ENCODE measurements at places on chromosomes 11 and 22.

DNA sequence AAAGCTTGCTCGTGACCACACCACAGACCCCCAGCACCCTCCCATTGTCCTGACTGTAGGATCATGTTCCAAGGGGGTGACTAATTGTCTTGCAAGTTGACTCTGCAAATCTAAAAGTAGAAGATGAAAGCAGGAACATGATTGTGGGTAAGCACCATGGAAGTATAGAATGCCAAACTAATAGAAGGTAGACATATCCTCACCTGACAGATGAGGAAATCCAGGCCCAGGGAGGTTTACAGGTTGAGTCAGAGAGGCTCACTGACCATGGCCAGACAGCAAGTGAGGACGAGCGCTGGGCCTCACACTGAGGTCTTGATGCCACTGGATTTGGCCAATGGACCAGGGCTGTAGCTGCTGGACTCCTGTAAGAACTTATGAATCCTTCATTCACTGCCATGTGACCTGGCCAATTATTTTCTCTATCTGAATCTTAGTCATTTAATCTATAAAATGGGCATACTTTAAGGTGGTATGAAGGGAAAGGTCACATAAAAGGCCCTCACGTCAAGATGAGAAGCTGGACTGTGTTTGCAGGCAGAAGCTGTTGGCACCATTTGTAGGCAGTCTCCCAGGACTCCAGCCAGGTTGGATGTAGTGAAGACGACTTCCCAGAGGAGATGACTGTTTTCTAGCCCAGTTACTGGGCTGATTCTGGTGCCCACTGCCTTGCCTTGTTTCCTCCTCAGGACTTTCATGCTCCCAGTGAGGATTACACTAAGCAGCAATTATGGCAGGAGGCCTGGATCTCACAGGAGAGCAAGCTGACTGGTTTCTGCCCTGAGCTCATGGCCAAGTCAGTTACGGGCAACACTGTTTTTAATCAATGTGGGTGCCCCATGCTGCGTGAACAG, 54.6 kb downstream of the GAB4 start:
- no peak for DNase-seq

DNA sequence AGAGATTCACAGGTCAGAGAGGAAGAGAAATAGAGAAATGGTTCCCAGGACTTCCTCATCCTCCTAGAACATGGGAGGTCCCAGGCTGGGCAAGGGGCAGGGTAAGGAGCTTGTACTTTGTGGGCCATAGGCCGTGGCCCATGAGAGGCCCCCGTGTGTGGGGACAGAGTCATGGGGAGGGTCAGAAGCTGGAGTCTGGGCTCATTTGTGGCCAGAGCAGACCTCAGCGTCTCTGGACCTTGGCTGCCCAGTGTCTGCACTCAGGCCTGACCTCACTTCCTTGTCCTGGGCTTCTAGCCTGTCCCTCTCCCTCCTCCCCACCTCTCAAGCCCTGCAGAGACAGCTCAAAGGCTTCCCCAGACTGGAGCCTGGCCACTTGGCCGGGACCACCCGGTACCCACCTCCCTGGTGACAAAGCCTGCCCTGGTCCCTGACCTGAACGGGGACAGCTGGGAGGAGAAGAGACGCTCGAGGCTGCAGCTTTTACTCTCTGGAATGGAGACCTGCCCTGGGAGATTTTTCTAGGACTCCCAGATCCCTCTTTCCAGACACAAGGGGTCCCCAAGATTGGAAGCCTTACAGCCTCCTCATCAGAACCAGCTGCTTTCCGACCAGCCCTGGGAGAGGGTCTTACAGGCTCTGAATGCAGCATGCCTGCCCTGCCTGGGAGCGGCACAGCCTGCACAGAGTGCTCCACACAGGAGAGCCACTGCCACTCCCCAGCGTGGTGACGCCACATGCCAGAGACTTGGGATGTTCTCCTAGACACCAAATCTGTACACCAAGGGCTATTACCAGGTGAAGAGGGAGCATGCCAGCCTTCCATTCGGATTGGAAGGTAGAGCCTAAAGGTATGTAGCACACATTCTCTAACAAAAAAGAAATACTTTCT, 569.0 kb upstream of the B3GAT1 start:
- DNase-seq, result no peak

GRCh38 chr11:133747409-133747808, 97.9 kb downstream of the SPATA19 start:
- no peak for DNase-seq

- no peak for DNase-seq
Measured at GRCh38 chr11:108912581-108912980, 247.7 kb downstream of the DDX10 start.

GRCh38 chr11:63917692-63918506, 935 bp upstream of the RCOR2 start:
- no peak for DNase-seq

DNA sequence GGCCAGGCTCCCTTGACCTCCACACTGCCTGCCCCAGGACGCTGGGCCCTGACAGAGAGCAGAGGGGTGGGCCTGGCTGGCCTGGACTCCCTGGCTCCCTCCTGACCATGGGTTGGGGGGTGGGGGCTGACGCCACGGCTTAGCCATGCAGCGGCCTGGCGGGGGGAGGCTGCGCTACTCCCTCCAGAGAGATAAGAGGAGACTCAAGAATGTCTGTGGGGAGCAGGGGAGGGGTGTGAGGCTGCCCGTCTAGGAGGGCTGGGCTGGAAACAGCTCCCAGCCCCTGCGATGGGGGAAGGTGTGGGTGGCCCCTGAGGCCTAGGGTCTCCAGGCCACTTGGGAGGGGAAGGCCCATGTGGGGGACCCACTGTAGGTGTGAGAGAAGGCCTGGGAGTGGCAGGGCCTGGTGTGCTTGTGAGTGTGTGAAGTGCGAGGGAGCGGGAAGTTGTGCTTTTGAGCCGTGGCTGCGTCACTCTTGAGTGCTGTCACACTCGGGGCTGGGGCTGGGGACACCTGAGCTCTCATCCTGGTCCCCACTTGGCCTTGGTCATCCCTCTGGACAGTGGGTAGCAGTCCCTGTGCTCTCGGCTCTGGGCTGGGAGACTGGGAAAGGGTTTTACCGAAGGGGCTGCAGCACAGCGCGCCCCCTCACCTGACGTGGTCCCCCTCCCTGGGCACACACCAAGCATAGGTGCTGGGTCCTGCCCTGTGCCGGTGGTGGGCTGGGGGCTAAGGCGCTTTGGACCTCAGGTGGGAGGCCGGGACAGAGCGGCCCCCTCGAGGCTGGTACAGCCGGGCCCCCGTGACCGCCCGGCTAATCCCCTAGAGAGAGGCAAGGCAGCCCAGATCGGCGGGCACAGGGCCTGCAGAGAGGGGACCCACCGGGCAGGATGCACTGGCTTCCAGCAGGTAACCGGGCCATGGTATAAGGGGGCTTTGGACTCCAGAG, 2.4 kb downstream of the MYRF start:
- DNase-seq, result no peak

GRCh38 chr22:33735978-33736377, 184.3 kb downstream of the LARGE1 start:
- no peak for DNase-seq

Measured in stimulated activated CD8-positive, alpha-beta memory T cell treated with anti-CD3 and anti-CD28 coated beads, Interleukin-7, amount 100 ng/mL, for 48 hours (primary cell).